ENCODE measurements at places on chromosomes 13 and 19.
A peak's percentile ranks its signal among the peaks of the same experiment; 100 is the strongest.

GRCh38 chr13:105773863-105774538, 761.5 kb downstream of the EFNB2 start:
- no peak for ATAC-seq

DNA sequence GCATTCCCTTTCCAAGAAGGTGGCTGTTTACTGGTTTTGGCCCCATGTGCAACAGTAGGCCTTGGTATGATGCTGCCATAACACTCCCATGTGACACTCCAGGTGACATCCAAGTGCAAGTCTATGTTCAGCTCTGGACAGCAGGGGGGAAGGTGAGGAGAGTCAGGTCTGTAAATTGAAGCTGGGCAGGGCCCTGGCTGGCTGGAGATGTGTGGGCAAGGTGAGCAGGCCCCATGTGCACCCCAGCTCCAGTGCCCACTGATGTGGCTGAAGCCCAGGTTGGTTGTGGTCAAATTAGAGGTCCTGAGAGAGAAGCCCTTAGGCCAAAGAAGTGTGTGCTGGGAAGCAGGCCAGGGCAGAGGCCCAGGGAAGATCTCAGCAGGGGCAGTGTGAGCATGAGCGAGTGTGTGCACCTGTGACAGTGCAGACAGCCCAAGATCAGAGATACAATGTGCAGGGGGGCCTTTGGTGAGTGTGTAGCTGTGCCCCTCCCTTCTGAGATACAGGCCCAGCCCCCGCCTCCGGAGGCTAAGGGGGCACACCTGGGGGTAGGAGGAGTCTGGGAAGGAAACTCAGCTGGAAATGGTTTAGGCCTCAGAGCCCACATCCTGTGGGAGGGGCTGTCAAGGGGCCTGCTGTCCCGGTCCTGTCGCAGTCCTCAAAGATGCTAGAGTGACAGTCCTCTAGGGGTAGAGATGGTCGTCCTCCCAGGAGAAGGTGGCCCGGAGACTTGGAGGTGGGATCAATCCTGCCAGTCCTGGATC, 18.6 kb downstream of the DEDD2 start:
- peak; percentile 52 for ATAC-seq

- ATAC-seq, result no peak
Measured at GRCh38 chr19:16889366-16889882, 625 bp downstream of the F2RL3 start.

DNA sequence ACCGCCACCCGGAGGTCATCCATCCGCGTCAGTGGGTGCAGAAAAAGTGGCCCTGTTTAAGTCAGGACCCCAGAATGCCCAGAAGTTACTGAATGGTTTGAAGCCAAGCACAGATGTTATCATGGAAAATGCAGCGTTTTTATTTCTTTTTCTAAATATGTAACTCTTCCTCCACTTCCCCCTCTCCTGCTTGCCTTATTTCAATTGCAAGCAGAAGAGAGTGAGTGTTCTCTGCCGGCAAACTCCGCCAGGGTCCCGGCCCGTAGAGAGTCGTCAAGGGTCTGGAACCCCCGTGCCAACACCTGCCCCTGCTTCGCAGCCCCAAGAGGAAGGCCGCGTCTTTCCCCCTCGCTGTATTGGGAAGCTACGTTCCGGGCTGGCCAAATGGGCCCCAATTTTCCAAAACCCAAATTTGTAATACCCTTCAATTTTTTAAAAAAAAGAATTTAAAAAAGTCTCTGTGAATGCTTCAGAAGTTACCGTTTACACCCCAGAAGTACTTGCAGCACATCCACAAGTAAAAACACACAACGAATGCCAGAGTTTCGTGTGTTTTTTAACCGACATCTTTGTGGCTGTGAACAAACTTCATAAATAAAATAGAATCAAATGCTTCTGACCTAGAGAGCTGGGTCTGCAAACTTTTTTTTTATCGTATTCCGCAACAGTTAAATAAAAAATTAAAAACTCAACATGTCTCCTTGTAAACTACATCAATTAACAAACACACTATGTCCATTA, 712 bp upstream of the PDX1 start:
- ATAC-seq, result no peak

DNA sequence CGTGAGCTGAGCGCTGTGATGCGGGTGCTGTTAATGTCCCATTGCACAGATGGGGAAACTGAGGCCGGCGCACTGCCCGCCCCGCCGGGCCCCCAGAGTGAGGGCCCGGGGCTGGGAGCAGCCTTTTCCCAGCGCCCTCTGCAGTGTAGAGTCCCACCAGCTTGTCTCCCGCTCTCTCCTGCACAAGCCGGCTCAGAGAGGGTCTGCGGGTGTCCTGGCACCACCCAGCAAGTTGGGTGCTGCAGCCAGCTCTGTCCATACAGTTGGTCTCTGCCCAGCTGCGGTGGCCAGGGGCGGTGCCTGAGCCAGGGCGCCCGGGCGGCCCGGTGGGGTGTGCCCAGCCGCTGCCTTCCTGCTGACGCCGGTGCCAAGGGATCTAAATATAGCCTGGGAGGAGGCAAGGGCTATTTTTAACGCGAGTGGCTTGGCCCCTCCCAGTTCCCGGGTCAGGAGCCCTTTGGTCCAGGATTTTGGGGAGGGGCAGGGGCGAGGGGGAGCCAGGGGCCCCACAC, 19.3 kb downstream of the GADD45B start:
- ATAC-seq, result peak; percentile 48

- ATAC-seq, result no peak
Measured at GRCh38 chr13:105232439-105232838, 1303.0 kb downstream of the EFNB2 start.

DNA sequence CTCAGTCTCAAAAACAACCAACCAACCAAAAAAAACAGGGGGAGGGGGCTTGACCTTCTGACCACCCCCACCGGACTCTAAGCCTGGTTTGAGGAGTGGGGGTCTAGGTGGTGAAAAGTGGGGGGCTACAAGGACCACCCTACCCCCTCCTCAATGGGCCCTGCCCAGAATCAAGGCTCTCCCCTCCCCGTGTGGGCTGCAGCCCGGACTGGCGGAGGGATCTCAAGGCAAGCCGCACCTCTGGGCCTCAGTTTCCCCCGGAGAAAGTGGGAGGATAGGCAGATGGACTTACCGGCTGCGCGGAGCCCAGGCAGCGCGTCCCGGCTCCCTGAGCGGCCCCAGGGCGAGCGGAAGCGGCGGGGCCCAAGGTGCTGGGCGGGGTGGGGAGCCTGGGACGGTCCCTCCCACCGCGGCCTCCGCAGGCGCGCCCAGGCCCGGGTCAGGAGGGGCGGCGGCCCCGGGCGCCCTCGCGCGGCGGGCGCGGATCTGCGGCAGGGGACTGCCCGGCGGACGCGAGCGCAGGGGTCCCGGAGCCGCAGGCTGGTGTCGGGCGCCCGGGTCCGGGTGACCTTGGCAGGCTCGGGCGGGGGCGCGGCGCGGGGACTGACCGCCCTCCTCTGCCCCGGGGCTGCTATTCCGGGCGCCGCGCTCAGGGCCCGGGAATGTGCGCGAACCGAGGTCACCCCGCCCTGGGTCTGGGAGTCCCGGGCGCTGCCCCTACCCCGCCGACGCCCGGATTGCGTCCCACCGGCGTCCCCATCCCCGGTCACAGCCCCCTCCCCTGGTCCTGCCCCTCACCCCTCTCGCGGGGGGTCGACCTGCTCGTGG, at the start of gene ADAMTSL5:
TSS of gene ADAMTSL5 (minus strand) at position 349 of the 828 bp plus-strand sequence. CDS start 2,076 bp downstream, outside the sequence.
- peak; percentile 94 for ATAC-seq

DNA sequence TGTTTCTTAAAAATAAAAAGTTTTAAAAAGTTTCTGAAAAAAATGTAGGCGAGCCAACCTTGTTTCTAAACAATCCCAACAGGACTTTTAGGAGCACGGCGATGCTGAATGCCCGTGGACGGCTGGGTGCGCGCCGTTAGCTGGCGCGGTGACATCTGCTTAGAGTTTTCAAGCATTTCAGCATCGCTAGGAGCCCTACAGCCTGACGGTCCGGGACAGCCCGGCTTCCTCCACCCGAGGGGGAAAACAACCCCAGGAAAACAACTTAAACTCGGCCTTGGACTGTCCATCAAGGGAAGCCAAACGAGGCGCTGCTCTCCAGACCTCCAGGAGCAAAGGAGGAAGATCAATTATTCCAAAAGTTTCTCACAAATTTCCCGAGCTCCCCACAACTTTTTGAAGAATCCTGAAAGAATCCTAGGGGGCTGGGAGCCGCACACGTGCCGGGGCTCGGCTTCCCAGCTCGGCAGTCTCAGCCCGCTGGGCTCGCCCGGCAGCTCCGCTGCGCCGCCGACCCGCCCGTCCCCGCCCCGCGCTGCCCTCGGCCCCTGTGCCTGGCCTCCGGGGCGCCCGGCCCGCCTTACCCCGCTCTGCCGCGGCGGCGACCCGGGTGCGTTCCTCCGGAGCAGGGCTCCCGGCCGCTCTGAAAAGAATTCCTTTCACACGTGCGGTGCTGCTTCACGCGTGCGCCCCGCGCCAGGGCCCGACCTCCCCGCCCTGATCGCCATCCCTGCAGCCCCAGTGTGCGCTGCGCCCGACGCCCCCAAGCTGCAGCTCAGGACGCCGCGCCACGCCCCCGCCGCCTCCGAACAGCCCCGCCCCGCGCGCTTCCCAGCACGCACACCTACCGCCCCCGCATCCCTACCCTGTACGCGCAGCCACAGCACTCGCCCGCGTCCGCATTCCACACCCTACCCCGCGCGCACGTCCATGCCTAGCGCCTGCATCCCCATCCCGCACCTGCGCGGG, at the start of gene GJA3:
TSS of gene GJA3 (minus strand) at position 747 of the 969 bp plus-strand sequence. CDS start 17,764 bp downstream, outside the sequence.
- ATAC-seq, result peak; percentile 58

- ATAC-seq, result no peak
Measured at GRCh38 chr19:573519-573825, 1.1 kb downstream of the BSG start.

DNA sequence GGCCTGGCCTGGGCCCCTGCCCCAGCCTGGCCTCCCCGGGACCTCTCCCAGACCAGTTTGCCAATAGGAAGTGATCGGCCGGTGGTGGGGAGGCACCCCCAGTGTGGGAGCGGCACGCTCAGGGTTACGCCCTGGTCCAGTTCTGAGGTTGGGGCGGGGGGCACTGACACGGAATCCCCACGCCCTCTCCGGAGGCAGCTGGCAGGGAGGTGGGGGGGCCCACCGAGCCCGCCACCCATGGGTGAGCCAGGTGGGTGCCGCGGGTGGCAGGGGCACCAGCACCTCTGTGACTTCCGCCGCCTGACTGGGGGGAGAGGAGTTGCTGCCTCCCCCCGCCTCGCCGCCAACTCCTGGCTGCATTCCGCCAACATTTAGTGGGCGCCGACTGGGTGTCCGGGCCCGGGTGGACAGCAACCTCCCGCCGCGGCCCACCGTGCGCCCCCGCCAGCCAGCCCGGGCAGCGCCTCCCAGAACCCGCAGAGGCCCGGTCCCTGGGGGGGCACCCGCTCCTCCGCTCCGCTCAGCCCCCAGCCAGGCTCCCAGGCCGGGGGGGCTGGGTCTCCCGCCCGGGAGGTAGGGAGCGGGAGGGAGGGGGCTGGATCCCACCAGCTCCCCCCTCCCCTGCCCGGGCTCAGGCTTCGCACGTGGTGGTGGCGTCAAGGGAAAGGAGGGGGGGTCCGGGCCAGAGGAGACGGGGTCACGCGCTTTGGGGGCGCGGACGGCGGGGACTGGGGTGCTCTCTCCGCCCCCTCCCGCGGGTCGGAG, 2.0 kb downstream of the ZBTB7A start:
- ATAC-seq, result no peak

DNA sequence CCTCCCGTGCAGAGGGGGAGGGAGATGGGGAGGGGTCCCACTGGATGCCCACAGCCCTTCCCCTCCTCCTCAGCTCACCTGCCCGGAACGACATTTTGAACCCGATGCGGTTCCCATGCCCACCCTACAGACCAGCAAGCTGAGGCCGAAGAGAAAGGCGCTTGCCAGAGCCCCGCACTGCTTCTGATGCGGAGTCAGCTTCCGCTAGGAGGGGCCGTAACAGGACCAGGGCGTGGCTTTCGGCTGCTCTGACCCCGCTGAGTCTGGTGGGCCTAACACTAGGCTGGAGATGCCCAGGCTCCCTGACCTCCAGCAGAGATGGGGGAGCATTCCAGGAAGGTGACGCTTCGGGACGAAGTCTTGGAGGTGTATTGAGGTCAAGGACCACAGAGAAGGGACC, 6.7 kb downstream of the ONECUT3 start:
- no peak for ATAC-seq

GRCh38 chr13:110155072-110155471, 151.9 kb downstream of the COL4A1 start:
- no peak for ATAC-seq

DNA sequence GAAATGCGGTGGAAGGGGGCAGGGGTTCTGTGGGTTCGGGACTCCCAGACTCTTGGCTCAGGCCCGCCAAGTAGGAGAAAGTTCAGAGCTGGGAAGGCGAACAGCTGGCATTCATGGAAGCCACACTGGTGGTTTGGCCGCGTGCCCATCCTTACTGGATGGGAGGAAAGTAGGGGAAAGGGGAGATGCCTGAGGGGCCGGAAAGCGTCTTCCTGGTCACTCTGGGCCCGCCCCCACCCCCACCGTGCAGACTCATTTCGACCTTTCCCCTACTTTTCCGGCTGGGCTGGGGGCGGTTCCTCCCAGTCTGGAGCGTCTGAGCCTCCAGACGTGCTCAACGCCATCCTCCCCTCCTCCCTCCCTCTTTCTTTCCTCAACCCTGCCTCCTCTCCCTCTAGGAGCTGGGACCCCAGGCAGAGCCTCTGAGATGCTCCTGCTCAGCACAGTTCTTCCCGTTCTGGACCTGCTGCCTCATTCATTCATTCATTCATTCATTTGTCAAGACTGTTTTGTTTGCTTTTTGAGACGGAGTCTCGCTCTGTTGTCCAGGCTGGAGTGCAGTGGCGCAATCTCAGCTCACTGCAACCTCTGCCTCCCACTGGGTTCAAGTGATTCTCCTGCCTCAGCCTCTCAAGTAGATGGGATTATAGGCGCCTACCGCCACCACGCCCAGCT, 3.5 kb downstream of the ANGPTL4 start:
- no peak for ATAC-seq

GRCh38 chr19:20661150-20661819, at the start of gene ZNF626:
Gene ZNF626 (minus strand): TSS chr19:20661571. CDS start chr19:20661446, 125 bp downstream.
- ATAC-seq, result peak; percentile 100

DNA sequence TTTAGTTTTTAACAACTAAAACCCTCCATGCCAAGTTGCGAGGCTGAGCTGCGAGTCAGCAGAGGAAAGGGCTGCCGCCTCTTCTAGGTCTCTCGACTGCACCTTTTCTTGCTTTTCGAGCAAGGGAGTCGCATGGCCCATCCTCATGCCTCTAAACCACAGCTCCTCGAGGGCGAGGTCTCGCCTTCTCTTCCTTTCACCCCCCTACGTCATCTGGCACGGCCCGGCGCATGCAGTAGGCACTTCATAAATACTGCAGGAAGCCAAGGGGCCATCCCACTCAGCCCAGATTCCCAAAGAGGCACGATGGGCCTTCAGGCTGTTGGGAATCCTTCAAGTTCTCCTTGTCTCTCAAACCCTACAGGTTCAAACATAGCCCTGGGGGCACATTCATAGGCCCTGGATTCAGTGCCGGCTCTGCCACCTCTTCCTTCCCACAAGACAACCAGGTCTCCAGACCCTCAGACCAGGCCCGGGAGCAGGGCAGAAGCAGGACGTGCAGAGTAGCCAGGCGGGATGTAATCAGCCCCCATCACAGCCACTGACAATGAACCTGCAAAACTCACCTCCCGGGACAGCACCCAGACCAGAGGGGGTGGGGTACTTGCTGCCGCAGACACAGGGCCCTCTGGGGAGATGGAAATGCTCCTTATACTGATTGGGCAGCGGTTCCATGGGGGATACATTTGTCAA, 41.7 kb downstream of the GGACT start:
- no peak for ATAC-seq
